ENCODE measurements at places on chromosomes 7 and 10.
A peak's percentile ranks its signal among the peaks of the same experiment; 100 is the strongest.

GRCh38 chr10:2202401-2202800, 465.1 kb upstream of the ADARB2 start:
- no peak for DNase-seq

- no peak for DNase-seq
These were observed 65.3 kb downstream of the SGCE start for GRCh38 chr7:94590526-94591162.

DNA sequence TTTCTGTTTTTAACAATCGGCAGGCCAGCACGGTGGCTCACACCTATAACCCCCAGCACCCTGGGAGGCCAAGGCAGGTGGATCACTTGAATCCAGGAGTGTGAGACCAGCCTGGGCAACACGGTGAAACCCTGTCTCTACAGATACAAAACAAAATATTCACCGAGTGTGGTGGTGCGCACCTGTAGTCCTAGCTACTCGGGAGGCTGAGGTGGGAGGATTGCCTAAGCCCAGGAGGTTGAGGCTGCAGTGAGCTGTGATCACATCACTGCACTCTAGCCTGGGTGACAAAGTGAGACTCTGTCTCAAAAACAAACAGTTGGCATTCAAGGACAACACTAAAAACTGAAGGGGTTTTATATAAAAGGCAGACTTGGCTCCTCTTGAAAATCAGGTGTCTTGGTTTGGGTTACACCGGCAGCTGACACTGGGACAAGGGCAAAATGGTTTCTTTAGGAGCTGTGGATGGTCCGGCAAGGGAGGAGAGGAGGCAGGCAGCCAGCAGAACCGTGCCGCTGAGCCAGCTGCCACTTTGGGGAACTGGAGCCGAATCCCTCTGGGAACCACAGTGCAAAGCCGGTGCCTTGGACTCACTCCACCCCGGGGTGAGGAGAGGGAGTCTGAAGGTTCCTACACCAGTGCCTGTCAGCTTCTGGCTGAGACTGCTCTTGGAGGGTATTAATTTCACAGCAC, 52.6 kb downstream of the CHST3 start:
- DNase-seq = no peak

DNA sequence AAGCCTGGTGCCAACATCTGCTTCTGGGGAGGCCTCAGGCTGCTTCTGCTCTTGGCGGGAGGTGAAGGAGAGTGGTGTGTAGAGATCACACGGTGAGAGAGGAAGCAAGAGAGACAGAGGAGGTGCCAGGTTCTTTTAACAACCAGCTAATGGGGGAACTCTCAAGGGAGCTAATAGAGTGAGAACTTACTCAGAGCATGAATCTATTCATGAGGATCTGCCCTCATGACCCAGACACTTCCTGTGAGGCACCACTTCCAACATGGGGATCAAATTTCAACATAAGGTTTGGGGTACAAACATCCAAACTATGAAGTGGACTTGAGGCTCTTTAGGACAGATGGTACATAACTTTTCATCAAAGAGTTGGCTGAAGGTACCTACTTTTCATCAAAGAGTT, 5.1 kb upstream of the ZNF32 start:
- DNase-seq = no peak

GRCh38 chr10:127939786-127940330, 33.0 kb downstream of the PTPRE start:
- DNase-seq = no peak

DNA sequence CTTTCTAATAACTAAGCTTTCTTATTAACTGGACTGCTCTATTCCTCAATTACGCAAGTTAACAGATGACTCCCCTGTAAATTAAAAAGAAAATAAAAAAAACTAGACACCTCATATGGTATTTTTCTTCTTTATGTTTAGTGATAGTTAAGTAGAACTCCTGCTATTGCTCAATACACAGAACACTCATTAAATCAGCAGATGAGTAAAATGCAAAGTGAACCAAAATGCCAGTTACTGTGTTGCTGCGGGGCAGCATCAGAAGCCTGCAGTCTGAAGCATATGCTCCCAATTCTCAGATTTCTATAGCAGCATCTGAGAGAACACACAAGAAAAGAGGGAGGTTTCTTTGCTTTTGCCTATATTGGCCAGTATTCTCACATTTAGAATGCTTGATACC, 28.4 kb downstream of the CDK6 start:
- no peak for DNase-seq

GRCh38 chr10:121926671-121927317, 1.0 kb downstream of the ATE1 start:
- peak; percentile 5 for DNase-seq

DNA sequence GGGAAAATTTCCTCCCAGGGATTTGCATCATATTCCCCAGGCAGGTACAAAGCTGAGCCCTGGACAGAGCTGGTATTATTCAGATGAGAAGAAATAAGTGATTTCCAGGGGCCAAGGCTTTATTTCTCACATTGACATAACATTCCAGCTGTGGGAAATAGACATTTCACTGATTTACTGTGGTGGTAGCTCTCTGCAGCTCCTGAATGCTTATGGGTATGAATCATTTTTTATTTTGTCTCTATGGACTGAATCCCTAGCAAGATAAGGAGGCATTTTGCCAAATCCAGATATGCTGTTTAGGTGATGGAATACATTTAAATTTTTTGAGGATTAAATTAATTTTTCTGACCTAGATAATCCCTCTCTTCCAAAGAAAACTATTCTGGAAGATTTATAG, 97.9 kb downstream of the MTPN start:
- no peak for DNase-seq

GRCh38 chr10:24869354-24870015, 82.9 kb downstream of the PRTFDC1 start:
- no peak for DNase-seq

DNA sequence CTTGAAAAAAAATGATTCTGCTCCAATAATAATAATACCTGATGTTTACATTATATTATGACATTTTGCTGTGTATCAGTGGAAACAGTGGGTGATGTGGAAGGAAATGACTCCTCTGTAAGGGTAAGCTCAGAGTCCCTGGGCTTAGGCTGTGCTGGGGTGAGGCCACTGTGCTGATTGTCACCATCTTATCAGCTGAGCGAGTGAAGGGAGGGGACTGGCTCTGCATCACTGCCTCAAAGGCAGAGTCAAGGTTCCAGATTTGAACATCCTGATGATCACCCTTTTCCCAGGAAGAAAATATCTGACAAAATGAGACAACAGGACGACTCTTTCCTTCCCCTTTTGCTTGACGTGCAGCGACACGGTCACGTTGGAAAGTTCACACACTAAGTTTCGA, 24.0 kb upstream of the HABP2 start:
- DNase-seq = no peak

GRCh38 chr10:50280049-50280841, 28.9 kb upstream of the ASAH2 start:
- no peak for DNase-seq

GRCh38 chr7:81159402-81159801, 240.6 kb upstream of the SEMA3C start:
- DNase-seq = no peak

GRCh38 chr7:71132377-71133231, 660 bp downstream of the GALNT17 start:
- DNase-seq = no peak

GRCh38 chr7:8597565-8597964, 164.2 kb downstream of the NXPH1 start:
- DNase-seq = no peak

- no peak for DNase-seq
These were observed 45.7 kb upstream of the GTF2IRD1 start for GRCh38 chr7:74407958-74408357.

GRCh38 chr10:18500576-18500975, 150.8 kb downstream of the NSUN6 start:
- DNase-seq = no peak

DNA sequence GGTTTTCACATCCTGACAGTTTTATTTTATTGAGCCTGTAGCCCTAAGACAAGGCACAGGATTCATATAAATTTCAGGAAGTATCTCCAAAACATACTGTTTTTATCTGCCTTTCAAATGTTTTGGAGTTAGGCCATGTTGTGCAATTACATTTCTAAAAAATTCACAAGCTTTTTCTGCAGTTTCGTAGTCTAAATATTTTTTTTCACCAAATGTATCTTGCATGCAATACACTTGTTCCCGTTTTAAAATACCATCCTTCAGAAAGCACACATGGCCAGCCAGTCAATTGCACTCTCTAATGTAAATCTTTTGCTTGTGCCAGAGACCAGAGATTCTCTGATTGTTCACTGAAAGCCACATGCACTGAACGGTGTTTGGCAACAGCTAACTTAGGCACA, 161.5 kb upstream of the PRKCQ start:
- no peak for DNase-seq

- no peak for DNase-seq
These were observed 23.0 kb upstream of the DLD start for GRCh38 chr7:107867858-107868466.

GRCh38 chr7:76049295-76049694, 1.4 kb downstream of the MDH2 start:
- DNase-seq = no peak

DNA sequence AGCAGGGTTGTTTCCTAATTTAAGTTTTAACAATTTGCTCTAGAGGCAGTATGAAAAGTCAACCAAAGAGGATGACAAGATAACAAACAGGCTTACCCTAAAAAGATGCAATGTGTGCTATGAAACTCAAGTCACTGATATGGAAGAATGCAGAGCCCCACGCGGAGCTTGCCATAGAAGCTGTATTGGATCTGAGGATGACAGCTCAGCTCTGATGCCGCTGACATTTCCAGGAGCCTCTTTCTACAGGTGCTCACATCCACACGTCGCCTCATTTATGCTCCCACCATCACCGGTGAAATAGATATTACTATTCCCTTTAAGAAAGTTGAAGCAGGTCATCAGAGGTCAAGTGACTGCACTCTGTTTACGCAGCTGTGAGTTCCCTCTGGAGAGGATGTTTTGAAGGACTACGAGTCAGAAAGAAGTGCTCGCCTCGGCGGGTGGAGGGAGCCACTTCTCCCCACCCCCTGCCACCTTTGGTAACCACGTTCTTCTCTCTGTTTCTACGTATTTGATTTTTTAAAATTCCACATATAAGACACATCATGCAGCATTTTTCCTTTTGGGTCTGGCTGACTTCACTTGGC, 275.4 kb downstream of the GLRX3 start:
- DNase-seq = no peak
